ENCODE measurements at places on chromosomes 7 and 10.
A peak's percentile ranks its signal among the peaks of the same experiment; 100 is the strongest.

DNA sequence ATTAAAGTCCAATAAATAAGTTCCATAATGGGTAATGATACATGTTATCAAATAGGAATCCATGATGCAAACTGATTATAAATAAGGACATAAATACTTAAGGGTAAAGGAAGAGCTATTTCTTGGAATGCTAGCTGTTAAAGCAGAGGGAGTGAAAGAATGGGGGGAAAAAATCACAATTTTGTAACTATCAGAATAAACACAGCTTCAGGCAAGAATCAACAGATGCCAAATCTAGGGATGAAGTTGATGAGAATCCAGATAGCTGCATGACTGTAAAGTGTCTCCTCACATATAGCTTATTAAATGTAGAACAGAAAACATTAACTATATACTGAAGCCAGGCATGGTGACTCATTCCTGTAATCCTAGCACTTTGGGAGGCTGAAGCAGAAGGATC lies 4.9 kb downstream of the IPMK start:
- DNase-seq: no peak

DNA sequence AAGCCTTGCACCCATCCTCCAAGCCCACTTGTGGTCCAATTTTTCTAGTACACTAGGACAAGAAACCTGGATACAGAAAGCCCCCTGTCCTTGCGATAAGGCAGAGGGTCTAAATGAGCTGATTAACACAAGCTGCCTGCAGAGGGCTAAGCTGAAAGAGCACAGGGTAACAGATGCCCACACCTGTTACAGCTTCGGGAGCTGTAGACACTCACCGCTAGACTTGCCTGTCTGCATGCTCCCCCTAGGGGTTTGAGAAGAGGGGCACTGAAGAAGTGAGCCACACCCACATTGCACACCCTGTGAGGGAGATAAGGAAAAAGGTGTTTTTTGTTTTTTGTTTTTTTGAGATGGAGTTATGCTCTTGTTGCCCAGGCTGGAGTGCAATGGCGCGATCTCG lies 386.5 kb upstream of the AUTS2 start:
- no peak for DNase-seq

DNA sequence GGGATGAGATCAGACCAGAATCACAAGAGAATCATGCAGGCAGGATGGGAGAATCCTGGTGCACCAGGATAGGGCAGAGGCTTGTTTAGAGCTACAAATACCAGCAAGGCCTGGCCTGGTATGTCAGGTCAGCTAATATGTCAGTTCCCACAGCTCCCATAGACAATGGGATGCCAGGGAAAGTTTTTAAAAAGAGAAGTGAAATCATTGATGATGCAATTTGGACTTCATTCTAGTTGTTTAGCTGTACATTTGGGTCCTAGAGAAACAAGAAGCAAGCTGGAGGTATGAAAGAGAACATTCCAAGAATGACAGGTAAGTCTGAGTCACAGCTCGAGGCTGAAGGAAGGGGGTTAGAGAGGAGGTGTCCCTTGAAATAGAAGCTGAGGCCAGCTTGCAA lies 45.2 kb downstream of the GPR141 start:
- peak; percentile 53 for DNase-seq

DNA sequence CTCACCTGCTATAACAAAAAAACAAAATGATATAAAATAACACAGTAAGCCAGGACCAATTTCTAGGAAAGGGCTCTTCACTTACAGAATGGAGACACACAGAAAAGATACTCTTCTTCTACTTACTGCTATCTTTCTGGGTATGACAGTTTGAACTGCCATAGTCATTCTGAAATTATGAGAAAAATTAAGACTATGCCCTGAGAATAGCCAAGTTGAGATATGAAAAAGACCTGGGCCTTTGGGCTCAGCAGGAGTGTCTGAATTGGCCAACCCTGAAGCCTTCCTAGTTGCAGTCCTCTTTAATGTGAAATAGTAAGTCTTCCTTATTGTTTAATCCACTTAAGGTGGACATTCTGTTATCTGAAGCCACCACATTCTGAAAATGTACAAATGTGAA lies 519.5 kb downstream of the GRID1 start:
- no peak for DNase-seq

GRCh38 chr7:12965767-12966166 lies 278.3 kb downstream of the ARL4A start:
- no peak for DNase-seq

DNA sequence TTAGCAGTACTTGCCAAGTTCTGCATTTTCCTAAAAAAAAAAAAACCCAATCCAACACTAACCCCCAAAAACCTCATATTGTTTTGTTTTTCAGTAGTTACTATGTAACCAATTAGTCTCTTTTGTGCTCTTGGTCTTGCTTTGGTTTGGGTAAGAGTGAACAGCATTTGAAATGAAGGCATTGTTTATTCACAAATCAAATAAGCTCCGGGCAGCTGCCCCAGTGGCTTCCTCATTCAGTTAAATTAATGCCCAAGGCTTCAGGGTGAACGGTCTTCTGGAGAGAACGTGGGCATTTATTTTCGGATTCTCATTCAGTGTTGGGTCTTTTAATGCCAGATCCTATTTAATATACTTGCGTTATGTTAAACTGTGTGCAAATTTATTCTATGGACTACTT lies 108.7 kb downstream of the GFRA1 start:
- DNase-seq: no peak

DNA sequence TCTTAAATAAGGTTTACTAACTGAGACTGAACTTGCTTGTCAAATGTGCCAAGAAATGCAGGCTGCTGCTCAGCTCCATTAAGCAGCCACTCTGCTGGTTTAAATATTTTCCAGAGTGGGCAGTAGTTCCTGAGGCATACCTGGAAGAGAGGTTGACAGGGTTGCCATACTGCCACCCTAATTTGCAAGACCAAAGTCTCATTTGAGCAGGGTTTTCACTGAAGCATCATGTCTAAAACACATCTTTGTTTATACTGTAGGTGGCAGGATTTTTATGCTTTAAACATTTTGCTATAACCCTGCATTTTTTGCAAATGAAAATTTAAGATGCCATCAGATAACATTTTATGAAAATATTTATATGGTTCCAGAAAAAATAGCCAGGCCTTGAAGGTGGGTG lies 618.0 kb upstream of the LRRTM3 start:
- no peak for DNase-seq

- no peak for DNase-seq
Measured at GRCh38 chr7:37831244-37831643, 17.2 kb upstream of the NME8 start.

GRCh38 chr7:71904484-71904883 lies 507.7 kb downstream of the CALN1 start:
- no peak for DNase-seq

- DNase-seq: no peak
Measured at GRCh38 chr7:91826377-91826776, 54.1 kb downstream of the MTERF1 start.

DNA sequence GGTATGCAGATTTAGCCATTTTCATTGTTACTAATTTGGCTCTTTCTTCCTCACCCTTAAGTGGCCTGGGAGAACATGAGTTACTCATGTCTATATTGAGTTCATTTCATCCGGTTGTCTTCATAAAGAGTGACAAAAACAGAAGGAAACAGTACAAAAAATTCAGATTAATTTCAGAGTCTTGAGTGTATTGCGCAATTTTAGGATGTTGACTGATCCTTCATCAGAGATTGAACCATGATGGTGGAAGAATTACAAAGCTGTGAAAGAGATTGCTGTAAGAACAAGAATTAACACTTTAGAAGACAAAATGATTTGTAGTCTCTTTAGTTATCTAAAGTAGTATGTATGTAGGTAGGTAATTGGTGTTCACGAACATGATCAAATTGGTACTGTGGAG lies 194.0 kb upstream of the PPP1R3A start:
- no peak for DNase-seq

- peak; percentile 41 for DNase-seq
Measured at GRCh38 chr7:101411508-101411874, 48.8 kb downstream of the COL26A1 start.

DNA sequence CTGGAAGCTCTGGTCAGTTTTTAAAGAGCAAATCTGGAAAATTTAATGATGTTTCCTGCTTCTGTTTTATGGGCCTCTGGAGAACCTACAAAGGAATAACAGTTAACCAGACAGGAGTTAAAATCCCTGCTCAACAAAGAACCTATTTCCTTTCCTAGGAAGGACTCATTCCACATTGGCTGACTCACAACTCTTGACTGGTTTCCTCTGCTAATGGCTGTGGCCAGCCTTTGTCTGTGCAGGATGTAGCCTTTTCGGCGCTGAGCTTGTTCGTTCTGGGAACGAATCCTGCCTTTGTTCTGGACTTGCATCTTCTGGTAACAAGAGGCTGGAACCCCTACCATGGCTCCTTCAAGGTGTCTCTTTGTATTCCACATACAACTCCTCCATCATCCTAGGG lies 112.8 kb upstream of the PDCD4 start:
- DNase-seq: no peak

- no peak for DNase-seq
Measured at GRCh38 chr10:77028042-77028441, 609.6 kb downstream of the KCNMA1 start.

Measured in inflammatory macrophage (primary cell).